ENCODE measurements at places on chromosomes 12 and 14.
A peak's percentile ranks its signal among the peaks of the same experiment; 100 is the strongest.

GRCh38 chr12:1830401-1830845 is 10.1 kb downstream of the LRTM2 start:
- DNase-seq, result no peak

- DNase-seq, result no peak
Measured at GRCh38 chr14:60599727-60600126, 49.5 kb downstream of the SIX1 start.

DNA sequence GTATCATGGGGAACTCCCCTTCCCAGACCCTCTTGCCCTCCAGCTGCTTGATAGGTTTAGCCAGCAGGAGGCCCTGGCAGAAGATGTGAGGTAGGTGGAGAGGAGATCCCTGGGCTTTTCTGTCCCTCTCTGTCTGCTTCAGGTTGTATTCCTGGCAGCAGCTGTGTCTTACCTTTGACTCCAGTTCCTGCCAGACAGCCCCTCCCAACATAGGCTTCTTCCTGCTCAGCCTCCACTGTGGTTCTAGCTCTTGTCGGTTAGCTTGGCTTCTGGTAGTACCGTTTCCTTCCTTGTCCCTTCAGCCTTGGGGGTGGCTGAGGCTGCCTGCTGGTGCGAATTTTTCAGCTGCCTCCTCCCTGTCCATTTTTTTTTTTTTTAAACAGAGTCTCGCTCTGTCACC is 215.7 kb upstream of the CRY1 start:
- DNase-seq, result no peak

- no peak for DNase-seq
Measured at GRCh38 chr12:90455756-90456155, 499.2 kb downstream of the CCER1 start.

DNA sequence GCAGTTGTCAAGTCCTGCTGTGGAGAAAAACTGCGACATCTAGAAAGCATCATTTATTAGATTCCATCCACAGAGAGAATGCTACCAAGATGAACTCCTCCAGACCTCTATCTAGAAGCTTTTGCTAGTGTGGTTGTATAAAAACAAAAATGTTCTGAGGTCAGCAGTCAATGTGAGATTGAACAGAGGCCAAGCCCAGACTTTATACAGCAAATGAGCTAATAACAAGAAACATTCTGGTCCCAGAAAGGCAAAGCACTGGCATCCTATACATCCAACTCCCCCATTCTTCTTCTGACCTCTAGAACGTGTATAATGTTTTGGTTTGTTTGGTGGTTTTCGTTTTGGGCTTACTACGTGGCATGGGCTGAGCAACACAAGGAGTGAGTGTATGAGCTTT is 26.7 kb upstream of the RIN3 start:
- DNase-seq, result no peak

DNA sequence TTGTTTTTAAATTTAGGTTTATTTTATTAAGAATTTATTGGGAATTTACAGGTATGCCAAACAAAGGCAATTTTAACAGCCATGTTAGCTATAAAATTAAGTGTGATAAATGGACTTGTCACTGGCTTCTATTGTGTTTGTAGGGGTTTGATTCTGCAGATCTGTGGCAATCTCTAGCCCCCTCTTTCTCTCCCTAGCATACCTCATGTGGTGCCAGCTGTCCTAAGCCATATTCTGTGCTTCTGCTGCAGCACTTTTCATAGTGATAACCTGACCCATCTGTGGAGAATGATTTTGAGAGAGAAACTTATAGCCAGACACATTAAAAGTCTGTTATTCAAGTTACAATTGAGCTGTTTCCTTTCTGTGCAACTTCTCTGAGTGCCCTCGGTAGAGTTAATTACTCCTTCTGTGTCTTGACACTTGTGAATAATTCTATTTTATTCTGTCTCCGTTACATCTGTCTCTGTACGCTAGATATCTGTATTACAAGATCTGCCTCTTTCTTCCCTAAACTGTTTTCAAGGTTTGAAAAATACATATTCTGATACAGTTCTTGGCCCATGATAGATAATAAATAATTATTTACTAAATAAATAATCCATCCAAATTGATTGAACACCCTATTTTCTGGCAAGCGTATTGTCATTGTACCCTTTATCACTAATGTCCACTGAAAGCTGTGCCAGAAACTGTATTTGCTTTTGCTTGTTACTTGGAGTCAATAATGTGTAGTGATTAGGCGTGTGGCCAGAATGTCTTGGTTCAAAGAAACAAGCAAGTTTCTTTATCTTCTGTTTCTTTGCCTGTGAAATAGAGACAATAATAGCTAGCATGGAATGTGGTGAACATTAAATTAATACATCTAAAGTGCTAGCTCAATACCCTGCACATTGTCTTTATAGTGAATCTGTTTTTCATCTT is 40.0 kb downstream of the FRS2 start:
- no peak for DNase-seq

DNA sequence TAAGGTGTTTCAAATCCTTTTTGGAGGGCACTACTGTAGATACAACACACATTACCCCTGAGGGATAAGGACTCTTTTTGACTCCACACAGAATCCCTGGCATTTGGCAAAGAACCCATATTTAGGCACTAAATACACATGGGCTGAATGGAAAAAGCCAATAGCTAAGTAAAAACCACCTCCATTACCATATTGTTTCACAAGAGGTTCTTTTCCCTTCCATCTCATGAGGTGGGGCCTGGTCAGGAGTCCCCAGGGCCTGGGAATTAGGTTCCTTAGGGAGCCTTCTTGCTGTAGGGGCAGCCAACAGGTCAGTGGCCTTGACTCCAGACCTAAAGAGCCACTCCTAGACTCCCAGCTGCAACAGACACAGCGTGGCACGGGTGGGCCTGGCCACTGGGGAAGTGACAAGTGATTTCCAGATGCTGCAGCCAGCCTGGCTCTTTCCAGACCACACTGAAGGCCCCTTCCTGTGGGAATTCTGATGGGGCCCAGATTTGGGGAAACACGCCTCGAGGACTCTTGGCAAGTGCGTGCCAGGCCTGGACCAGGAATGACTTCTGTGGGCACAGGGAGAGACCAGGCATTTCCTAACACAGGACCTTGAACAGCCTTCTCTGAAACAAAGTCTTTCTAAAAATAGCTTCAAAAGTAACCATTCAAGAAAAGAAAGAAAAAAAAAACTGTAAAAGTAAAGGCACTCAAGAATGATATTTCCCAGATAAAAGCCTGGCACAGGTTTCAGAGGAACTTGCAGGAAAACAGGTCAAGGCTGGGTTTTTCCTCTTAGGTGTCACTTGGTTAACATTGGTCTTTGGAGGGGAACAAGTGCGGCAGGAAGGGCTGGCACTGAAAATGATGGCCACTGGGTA is 18.1 kb downstream of the SSH1 start:
- no peak for DNase-seq

DNA sequence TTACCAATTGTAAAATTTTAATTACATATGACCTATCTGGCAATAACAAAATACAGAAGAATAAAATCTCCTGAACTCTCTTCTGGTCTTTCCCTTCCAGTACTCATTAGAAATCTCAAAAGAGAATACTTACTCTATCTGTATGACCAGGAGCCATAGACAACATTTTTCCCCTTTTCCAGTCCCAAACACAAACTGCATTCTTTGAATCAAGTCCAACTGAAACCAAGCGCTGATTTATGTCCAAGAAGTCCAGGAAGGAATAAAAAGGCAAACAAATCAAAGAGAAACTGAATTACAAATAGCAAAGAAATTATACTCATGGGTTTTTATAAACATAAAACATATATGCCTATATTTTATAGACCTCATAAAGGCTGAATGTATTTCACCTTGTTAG is 46.7 kb downstream of the EML5 start:
- no peak for DNase-seq

GRCh38 chr14:61470261-61470960 is 149.0 kb downstream of the PRKCH start:
- peak; percentile 17 for DNase-seq

DNA sequence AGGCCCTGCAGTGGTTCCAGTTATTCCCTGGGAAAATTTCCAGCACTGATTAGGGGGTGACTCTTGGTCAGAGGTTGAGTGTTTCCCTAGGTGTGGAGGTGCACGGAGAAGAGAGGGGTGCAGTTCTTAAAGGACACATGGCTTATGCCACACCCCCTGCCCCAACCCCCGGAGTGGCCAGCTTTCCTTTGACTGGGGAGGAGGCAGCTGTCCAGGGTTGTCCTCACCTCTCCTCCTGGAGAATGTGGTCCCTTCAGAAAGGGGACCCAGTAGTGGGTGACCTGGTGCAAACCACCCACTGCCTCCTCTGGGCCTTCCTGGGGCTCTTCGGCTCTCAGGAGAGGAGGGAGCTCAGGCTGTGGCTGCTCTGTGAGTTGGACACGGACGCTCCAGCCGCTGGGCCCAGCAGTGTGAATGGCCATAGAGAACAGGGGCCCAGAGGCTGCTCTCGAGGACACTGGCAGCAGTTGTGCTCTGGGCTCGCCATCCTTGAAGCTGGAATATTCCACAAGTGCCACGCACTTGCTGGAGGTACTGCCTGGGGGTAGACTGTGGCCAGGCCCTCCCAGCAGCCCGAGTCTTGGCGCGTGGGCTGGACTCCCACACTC is 13.6 kb downstream of the PACS2 start:
- DNase-seq, result no peak

DNA sequence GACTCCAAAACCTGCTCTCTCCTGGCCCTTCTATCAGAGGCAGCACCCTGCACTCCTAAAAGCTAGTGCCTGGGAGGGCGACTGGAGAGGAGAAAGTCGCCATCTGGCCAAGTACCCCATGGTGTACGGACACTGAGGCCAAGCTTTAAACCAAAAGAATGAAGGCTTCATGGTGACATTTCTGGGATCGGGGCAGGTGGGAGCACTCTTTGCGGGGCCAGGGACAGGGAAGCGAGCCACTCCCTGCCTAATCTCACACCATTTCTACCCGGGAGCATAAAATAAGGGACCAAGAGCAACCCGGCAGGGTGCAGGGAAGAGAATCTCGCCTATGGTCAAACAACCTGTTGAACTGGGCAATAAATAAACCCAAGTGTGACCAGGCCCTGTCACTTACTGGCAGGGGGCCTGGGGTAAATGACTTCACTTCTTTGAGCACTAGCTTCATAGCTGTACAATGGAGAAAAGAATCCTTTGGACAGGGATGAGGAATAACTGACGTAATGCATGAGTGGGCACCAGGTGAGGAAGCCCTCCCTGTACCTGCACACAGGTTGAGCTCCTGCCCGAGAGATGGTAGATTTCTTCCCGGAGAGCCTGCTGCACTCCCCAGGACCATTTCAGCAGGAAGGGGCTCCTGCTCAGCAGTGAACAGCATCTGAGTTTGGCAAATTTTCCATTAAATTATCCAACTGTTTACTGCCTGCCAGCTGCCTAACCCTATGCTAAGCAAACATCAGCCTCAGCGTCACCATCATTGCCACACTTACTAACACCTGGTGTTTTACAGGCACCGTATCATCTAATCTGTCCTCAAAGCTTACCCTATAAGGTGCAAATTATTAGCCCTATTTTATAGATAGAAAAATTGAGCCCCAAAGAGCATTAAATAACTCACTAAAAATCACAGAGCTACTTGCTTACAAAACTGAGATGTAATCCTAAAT is 2.0 kb downstream of the SERPINA1 start:
- DNase-seq, result no peak

DNA sequence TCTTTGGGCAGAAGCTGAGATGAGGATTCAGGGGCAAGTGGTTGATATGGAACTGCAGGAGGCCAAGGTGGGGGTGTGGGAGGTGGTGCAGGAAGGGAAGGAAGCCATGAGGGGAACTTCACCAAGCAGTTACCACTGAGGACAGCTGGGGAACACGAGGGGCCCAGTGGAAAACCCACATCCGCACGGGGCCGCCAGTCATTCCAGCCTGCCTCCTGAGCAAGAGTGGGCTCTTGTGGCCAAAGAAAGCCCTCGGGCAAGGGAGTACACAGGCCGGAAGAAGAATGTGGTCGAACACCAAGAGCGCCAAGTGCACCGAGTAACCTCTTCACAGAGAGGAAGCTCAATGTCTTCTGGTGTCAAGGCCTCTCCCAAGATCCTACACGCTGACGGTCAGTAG is 252.2 kb upstream of the FOXN3 start:
- DNase-seq, result no peak

DNA sequence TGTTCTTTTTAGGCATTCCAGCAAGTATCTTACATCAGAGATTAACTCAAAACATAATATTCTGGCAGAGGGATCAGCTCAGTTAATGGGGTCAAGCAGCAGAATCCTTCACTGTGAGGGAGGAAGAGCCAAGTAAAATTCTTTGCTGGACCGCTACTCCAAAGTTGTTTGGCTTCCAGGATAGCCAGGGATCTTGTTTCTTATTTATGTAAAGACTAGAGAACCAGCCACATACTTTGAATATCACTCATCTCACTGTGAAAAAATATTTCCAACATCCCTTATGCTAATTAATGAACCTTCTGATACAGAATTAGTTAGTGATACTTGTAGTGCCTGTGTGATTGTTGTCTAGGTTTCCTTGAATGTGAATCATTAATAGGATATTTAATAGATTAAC is 94.2 kb downstream of the PLEKHA5 start:
- DNase-seq, result no peak

DNA sequence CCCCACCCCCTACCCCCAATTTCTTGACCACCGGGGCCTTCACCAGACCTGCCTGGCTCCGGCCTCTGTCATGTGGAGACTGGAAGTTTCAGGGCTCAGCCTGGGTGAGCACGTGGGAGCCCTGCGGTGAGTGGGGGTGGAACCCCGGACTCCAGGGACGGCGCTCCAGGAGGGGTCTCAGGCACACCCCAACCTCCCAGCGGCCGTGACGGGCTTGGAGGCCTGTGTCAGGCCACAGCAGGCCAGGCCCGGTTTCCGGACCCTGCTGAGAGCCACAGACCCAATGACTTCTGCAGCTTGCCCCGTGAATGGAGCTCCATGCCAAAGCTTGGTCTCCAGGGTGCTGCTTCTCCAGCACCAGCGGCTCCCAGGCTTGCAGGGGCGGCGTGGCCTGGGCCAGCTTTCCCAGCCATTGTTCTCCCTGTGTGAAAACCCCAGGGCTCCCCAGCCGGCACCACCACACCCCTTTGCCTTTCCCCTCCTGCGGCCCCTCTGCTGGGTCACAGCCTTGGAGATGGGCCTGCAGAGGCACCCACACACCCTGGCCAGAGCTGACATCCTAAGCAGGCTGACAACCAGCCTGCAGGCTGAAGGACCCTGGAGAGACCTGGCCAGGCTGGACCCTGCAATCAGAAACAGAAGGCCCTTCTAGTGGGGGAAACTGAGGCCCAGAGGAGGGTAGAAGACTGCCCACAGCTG is 186.2 kb upstream of the C14orf180 start:
- peak; percentile 13 for DNase-seq

GRCh38 chr12:10068644-10069043 is 30.1 kb downstream of the CLEC1A start:
- DNase-seq, result no peak

DNA sequence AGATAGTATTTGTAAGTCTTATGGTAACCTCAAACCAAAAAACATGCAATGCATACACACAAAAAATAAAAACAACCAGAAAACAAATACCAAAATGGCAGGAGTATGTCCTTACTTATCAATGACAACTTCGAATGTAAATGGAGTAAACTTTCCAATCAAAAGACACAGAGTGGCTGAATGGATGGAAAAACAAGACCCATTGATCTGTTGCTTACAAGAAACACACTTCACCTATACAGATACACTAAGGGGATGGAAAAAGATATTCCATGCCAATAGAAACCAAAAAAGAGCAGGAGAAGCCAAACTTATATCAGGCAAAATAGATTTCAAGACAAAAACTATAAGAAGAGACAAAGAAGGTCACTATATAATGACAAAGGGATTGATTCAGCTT is 8.7 kb upstream of the DCAF5 start:
- DNase-seq, result no peak

GRCh38 chr12:96571101-96571862 is 81.9 kb downstream of the CFAP54 start:
- DNase-seq, result no peak
